Peyer's patch (tissue), 4 donors: ENCODE measurements at places on chromosomes 1 and 21.

- peak overlapping the region; percentile 57 for H3K4me3 ChIP-seq
- DNase-seq = peak; percentile 48
- no peaks in the 10 kb centered on the region for H3K4me1 ChIP-seq
- no peaks in the 10 kb centered on the region for H3K36me3 ChIP-seq
These were observed 199.4 kb upstream of the CACYBP start for GRCh38 chr1:174800216-174800851.

GRCh38 chr1:59682396-59683080 is 132.2 kb upstream of the HOOK1 start:
- H3K4me3 ChIP-seq = no peak overlapping the region
- no peaks in the 10 kb centered on the region for H3K27me3 ChIP-seq
- peak overlapping the region; percentile 49 for H3K27ac ChIP-seq
- H3K36me3 ChIP-seq = no peaks in the 10 kb centered on the region
- no peak for DNase-seq

GRCh38 chr1:8764293-8764937 is 53.0 kb downstream of the RERE start:
- H3K4me3 ChIP-seq = no peak overlapping the region
- DNase-seq = no peak
- H3K36me3 ChIP-seq = no peaks in the 10 kb centered on the region
- H3K27ac ChIP-seq = no peak overlapping the region
- no peaks in the 10 kb centered on the region for H3K4me1 ChIP-seq
- H3K27me3 ChIP-seq = no peaks in the 10 kb centered on the region

GRCh38 chr1:26853600-26853999 is 9.3 kb upstream of the SFN start:
- H3K36me3 ChIP-seq = no peaks in the 10 kb centered on the region
- no peaks in the 10 kb centered on the region for H3K27me3 ChIP-seq

DNA sequence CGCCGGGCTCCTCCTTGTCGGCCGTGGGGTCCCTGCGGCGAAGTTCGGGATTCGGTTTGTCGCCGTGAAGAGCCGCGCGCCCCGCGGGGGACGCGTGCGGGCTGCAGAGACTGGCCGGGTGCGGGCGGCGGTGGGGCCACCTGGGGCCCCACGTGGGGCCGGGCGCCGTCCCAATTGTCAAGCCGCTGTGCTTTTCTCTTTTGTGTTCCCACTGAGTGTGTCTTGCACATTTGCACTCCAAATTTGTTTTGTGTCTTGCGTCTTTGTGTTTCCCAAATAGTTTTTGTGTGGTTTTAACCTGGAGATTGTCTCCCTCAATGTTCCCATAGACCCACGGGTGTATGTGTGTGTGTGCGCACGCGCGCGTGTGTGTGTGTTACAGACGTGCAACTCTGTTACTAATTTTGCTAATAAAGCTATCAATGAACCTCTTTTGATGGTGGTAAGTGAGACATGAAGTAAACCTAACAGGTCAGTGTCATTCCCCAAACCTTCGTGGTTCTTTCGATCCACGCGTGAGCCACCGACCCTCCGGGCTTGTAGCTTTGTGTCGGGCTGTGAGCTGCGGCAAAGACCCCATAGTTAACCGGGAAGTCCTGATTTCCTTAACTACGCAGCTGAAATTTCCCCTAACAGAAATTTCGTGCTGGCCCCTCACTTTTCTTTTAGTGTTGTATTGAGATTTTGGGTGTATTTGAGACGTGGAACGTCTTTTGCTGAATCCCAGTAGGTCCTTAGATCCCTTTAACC is 708 bp downstream of the PRDM2 start:
- no peaks in the 10 kb centered on the region for H3K4me1 ChIP-seq
- no peaks in the 10 kb centered on the region for H3K27me3 ChIP-seq
- H3K27ac ChIP-seq = peak overlapping the region; percentile 89
- no peaks in the 10 kb centered on the region for H3K36me3 ChIP-seq
